ENCODE measurements at places on chromosomes 7 and 10. TPM values are rescaled to one million over a fixed set of nuclear protein-coding genes. Genes with fewer than 3 reads are reported as not detected.

DNA sequence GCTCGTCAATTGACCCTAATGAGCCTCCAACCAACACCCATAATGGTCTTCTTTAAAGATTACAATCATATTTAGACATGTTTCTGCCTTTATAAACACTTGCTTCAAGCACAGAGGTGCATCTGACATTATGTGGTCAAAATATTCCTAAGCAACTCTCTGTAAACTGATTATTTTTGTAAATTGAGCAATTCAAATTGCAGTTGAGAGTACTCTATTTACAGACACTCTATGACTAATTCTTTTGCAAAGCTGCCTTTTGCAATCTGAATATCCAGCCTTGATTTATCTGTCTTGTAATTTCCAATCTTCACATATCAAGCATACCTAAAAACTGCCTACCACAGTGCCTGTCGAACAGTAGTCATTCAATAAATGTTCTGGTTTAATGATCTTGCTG lies 112.0 kb downstream of the PDE1C start:
- no peaks in the 10 kb centered on the region for H3K36me3 ChIP-seq
- DNase-seq: no peak
- H3K4me3 ChIP-seq: no peak overlapping the region

- DNase-seq: no peak
- H3K27me3 ChIP-seq: no peaks in the 10 kb centered on the region
- H3K36me3 ChIP-seq: no peaks in the 10 kb centered on the region
Observed at GRCh38 chr7:68694656-68695055, 903.6 kb upstream of the AUTS2 start.

The CYP3A7 gene
- total RNA-seq: not detected

The ZNF804B gene
- not detected for total RNA-seq

The NIPSNAP2 gene
- total RNA-seq: 54.3 TPM

DNA sequence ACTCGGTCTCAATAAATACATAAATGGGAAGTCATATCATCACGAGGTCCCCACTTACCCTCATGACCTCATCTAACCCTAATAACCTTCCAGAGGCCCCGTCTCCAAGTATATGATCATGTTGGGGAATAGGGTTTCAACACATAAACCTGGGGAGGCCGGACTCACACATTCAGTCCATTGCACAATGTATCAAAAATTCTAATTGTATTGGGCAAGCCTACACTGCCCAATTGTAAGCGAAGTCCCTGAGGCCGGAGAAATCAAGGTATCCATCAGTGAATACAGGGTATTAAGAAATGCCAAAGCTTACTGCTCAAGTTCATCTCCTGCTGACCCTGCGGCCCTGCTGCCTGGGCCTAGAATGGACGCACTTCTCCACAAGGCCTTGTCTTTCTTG lies 69.6 kb downstream of the PARP12 start:
- no peak overlapping the region for H3K4me3 ChIP-seq
- peaks cover 14% of the 10 kb centered on the region for H3K4me1 ChIP-seq
- H3K36me3 ChIP-seq: no peaks in the 10 kb centered on the region
- H3K27ac ChIP-seq: no peak overlapping the region
- DNase-seq: no peak
- no peaks in the 10 kb centered on the region for H3K27me3 ChIP-seq

DNA sequence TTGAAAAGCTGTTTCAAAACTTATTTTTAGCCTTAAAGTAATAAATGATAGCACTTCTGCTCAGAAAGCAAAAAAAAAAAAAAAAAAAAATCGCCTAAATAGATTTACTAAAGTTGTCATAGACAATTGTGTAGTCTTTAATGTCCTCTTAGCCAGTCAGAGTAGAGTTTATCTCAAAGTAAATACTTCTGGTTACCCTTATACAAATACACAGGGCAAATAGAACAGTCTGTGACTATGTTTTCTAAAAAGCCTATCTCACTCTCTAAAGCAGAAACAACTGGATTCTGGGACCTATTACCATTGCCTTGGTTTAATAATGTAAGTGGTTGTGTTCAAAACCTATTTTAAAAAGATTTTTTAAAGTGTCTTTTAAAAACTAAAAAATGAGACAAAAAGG lies 156.2 kb upstream of the THSD7A start:
- no peaks in the 10 kb centered on the region for H3K36me3 ChIP-seq
- H3K27ac ChIP-seq: no peak overlapping the region
- DNase-seq: no peak
- no peak overlapping the region for H3K4me3 ChIP-seq
- no peaks in the 10 kb centered on the region for H3K27me3 ChIP-seq
- no peaks in the 10 kb centered on the region for H3K4me1 ChIP-seq

DNA sequence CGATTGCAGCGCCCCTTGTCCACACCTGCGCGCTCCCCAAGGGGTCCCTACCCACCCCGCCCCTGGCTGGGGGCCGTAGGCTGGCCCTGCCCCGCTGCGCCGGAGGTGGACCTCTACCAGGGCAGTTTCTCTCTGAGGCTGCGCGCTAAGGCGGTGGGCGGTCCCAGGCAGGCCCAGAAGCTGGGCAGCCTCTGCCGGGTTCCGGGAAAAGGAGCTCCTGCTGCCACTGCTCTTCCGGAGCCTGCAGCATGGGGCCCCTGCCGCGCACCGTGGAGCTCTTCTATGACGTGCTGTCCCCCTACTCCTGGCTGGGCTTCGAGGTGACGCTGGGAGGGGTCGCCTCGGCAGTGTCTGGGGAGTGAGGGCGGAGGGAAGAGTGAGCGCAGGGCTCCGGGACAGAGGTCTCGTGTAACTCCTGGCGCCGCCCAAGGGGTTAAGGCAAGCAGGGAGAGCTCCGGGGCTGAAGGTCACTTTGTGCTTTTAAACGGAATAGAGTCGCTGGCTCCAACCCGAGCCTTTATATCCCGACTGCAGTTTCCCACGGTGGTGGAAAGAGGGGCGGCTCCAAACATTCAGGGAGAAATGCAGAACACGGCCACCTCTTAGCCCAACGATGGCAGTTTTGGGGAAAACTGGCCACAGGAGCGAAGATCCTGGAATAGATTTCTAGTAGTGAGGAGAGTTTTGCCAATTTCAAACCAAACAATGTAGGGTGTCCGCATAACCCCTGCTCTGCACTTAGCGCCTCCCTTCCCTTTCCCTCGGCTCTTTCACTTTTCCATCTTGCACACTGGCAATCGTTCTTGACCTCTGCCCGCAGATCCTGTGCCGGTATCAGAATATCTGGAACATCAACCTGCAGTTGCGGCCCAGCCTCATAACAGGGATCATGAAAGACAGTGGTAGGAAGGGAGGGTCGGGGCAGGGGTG lies at the start of gene GSTK1:
GSTK1 (plus strand) TSS at position 176 of the 930 bp plus-strand sequence; CDS start at position 249, 73 bp downstream.
- H3K4me1 ChIP-seq: peaks cover 24% of the 10 kb centered on the region
- H3K27ac ChIP-seq: peak within 1 kb of the TSS; percentile 64
- peak; percentile 55 for DNase-seq
- peaks cover 3% of the 10 kb centered on the region for H3K36me3 ChIP-seq
- no peaks in the 10 kb centered on the region for H3K27me3 ChIP-seq
